ENCODE measurements at places on chromosomes 3 and 15. TPM values are rescaled to one million over a fixed set of nuclear protein-coding genes. Genes with fewer than 3 reads are reported as not detected.

DNA sequence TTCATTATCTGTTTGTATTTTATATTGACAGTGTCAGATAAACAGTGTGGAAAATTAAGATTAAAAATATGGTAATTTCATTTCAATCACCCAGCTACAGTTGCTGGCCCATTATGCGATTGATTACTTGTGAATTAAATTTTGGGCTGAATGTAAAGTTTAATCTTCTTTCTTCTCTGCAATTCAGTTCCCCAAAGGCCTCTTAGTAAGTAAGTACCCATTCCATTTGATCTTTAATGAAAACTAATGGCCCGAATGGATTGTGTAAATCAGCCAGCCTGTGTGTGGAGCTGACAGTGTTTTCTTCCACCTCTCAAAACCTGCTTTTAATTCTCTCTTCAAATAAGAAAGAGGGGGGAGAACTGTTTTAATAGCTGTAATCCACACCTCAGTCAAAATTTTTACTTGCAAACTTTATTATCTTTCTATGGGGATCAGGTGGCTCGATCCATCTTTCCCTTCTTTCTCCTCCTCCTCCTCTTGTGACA lies 307.1 kb downstream of the IL20RB start:
- H3K27me3 ChIP-seq = no peaks in the 10 kb centered on the region
- H3K36me3 ChIP-seq = no peaks in the 10 kb centered on the region
- H3K4me1 ChIP-seq = no peaks in the 10 kb centered on the region
- no peak overlapping the region for H3K27ac ChIP-seq
- no peak for DNase-seq

LINGO1 gene
- total RNA-seq = not detected

DNA sequence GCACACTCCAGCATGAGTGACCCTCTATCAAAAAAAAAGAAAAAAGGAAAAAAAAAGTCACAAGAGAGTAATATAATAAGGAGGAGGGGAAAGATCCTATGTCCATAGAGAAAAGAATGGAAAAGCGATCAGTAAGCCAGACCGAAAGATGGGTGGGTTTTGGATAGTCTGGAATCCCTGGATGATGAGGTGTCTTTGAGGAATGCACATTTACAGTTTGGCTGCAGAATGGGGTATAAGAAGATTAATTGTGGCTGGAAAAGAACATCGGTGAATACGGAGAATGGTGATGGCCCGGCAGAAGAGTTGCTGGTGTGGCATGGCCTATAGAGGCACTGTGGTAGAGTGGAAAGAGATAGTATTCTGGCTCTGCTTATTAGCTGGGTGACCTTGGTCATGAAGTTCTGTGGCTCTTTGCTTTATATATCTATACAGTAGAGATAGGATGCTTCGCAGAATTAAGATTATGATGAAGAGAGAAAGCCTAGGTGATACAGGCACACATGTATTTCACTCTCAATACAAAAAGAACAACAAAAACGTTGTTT lies 187.9 kb downstream of the AKAP13 start:
- no peaks in the 10 kb centered on the region for H3K27me3 ChIP-seq
- no peak overlapping the region for H3K4me3 ChIP-seq
- DNase-seq = no peak
- peaks cover 17% of the 10 kb centered on the region for H3K4me1 ChIP-seq

DNA sequence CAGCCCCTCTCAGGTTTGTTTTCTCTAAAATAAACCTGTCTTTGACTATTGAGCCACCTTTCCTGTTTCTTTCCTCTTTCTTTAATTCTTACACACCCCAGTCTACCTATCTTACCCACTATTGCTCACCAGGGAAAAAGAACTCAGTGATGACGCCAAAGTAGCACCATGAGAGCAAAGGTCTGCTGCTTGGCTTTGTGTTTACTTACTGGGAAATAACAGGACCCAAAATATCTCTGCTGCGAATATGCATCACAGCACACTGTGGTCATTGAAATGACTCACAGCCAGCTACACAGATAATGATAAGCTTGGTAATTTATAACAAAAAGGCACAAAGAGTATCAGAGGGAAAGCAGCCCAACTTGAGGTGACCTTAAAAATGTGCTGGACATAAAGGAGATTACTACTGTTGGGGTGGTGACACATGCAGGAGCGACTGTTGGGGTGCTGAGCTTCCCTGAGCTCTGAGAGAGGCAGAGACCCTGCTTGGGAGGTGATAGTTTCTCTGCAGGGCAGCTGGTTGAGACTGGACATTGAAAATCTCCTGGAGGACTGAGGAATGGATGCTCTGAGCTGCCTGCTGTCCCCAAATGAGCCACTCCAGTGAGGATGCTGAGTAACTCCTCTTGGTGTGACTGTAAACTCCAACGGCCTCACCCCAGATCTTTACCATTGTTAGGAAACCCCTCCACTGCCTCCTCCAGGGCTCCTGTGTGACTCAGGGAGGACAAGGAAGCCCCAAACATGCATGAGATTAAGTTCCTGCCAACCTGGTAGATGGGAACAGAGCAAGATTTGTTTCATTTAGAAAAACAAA lies 14.5 kb downstream of the EFCAB12 start:
- H3K27ac ChIP-seq = no peak overlapping the region
- H3K36me3 ChIP-seq = no peaks in the 10 kb centered on the region
- peaks cover 4% of the 10 kb centered on the region for H3K27me3 ChIP-seq
- no peaks in the 10 kb centered on the region for H3K4me1 ChIP-seq
- no peak for DNase-seq

DNA sequence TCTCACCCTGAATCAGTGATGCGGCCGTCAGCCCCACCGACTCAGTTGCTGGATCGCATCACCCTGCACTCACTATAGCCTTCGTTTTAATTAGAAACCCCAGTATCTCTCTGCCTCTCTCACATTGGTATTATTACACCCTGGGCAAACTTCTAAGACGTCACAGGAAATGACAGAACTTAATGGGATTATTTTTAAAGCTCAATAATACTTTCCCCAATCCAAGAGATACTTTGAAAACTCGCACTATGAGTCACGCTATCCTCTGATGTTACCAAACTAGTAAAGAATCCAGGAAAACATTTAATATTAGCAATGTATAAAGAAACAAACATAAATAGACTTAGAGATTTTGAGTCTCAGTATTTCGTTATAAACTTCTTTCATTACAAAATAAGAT lies 36.6 kb downstream of the RUBCN start:
- H3K4me3 ChIP-seq = no peak overlapping the region
- no peak overlapping the region for H3K27ac ChIP-seq
- no peaks in the 10 kb centered on the region for H3K4me1 ChIP-seq
- no peak for DNase-seq
- no peaks in the 10 kb centered on the region for H3K27me3 ChIP-seq

- no peak for DNase-seq
- H3K4me1 ChIP-seq = peaks cover 2% of the 10 kb centered on the region
- H3K36me3 ChIP-seq = no peaks in the 10 kb centered on the region
- H3K27me3 ChIP-seq = peaks cover 16% of the 10 kb centered on the region
These were observed 178.5 kb upstream of the RASGRP1 start for GRCh38 chr15:38743147-38743546.

MORC1 gene
- not detected for total RNA-seq

DNA sequence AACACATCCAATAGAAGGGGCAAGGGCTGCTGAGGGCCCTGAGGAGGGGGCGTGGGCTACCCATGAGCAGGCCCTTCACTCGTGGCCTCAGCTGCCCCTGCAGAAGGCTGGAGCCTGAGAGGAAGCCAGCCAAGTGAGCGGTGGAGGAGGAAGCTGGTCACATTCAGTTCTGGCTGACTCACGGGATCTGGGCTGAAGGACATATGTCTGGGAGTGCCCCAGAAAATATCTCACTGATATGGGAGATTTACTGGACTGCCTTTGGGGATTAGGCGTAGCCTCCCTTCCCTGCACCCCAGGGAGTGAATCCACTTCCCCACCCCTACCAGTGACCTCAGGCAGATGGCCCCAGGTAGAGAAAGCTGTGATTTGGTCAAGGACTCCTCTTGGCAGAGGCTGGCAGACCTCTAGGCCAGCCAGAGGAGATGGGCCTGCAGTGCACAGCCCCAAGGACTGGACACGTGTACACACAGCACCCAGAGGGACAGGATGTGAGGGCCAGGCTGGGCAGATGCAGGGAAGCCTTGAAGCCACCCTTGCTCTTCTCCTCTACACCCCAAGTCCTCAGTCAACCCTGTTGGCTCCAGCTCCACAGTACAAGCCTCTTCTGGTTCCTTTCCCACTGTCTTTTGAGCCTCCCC lies 14.2 kb upstream of the ANKDD1A start:
- no peaks in the 10 kb centered on the region for H3K27me3 ChIP-seq
- no peak overlapping the region for H3K4me3 ChIP-seq
- no peak for DNase-seq
- peaks cover 58% of the 10 kb centered on the region for H3K4me1 ChIP-seq
- peaks cover 9% of the 10 kb centered on the region for H3K36me3 ChIP-seq

SLC28A2 gene
- not detected for total RNA-seq

DNA sequence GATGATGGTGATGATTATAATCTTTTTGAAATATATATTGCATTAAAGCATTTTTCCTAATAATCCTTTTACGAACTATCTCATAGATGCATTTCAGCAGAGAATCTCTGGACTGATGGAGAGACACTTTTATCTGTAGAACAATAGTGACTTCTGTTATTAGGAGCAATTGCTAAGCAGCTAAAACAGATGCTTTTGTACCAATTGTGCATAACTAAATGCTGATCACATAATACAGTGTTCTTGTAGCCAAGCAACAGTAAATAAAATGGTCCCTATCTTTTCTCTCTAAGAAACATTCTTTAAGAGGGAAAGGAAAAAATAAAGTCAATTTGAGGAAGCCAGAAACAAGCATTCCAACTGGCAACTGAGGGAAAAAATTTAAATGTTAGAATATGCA lies 405.8 kb upstream of the GOLIM4 start:
- H3K27ac ChIP-seq = no peak overlapping the region
- H3K27me3 ChIP-seq = no peaks in the 10 kb centered on the region
- H3K4me3 ChIP-seq = no peak overlapping the region
- no peaks in the 10 kb centered on the region for H3K36me3 ChIP-seq

- no peak overlapping the region for H3K4me3 ChIP-seq
- peak overlapping the region; percentile 3 for H3K27ac ChIP-seq
- DNase-seq = no peak
These were observed 528.1 kb downstream of the FOXP1 start for GRCh38 chr3:71055257-71056001.
